ENCODE measurements at places on chromosomes 1 and 21.
A peak's percentile ranks its signal among the peaks of the same experiment; 100 is the strongest.

DNA sequence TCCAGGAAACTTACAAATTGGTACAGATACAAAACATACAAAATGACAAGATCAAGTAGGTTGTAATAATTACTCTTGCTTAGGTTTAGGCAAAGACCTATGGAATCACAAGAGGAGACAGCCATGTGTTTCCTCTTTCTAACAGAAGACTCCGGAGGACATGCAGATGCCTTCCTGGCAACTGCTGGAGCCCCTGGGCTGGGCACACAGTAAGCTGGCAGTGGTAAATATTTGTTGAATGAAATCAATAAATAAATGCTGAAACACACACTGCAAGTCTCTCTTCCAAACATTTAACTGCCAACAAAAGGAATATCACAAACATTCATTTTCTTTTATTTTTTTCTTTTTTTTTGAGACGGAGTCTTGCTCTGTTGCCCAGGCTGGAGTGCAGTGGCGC lies 149.4 kb downstream of the SLC45A1 start:
- no peak for DNase-seq

DNA sequence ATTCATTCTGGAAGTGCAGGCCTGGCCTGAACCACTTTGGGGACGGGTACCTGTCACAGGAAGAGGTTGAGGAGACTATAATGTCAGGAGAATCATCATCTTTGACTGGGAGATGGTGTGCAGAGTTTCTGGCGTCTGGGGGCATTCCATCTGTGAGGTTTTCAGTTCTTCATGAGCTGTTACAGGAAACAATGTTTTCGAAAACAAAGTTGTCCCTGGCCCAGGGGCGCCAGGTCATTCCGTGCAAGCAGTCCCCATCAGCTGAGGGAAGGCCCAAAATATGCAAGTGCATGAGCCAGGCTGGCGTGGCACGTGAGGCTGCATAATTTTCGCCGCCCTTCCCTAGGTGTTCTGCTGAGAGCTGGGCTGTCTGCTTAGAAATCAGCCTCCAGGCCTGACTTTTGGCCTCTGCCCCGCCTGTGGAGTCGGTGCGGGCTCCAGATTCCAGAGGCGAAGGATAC lies 68.4 kb upstream of the ATP5PO start:
- no peak for DNase-seq

DNA sequence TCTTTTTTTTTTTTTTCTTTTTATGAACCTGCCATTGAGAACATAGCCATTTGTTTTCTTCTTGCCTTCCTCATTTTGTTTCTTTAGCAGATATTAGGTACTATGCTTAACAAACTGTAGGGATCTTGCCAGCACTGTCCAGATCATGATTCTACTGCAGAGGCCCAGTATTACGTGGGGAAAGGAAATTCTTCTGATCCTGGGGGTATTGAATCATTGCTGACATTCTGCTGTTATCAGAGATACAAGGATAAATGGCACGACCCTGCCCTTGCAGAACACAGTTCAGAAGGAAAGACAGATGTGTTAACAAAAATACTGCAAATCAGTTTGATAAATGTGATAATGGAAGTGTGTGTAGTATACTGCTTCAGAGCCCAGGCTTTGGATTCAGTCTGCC lies 56.2 kb downstream of the BTBD8 start:
- no peak for DNase-seq

- DNase-seq, result peak; percentile 96
Observed at GRCh38 chr1:58397187-58397820, 149.2 kb downstream of the OMA1 start.

DNA sequence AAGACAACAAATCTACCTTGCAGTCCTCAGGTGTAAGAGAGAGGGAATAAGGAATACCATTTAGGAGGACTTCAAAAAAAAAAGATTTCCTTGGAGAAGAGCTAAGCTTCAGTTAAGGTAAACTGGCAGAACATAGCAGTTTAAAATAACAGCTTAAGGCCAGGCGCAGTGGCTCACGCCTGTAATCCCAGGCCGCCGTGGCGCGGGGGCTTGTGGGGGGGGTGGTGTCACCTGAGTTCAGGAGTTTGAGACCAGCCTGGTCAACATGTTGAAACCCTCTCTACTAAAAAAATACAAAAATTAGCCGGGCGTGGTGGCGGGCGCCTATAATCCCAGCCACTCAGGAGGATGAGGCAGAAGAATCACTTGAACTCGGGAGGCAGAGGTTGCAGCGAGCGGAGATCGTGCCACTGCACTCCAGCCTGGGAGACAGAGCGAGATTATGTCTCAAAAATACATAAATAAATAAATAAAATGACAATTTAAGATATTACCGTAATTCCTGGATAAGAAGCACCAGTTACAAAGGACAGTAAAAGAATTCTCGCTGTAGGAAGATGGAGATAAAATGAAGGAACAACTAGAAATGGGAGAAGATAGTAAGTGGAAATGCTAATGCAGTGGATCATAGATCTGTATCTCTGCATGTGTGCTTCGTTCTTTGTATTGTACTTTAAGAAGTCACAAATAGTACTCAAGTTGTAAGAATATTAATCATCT lies 1140.2 kb downstream of the NCAM2 start:
- no peak for DNase-seq

DNA sequence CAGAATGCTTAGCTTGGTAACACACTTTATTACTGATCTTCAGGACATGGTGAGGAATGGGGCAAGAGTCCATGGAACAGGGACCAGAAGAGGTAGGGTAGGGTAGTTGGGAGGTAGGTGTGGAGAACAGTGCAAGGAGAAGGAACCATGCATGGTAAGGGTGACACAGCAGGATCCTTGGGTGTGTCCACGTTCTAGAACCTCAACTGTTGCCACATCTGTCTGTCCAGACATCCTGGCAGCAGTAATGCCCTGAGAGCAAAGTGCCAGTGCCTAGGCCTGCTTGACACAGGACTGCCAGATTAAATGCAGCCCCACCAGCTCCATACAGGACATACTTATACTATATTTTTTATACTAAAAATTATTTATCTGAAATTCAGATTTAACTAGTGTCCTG lies 13.9 kb downstream of the DMAP1 start:
- no peak for DNase-seq

All from fibroblast of skin of abdomen (primary cell).